Stimulated activated naive CD8-positive, alpha-beta T cell treated with anti-CD3 and anti-CD28 coated beads, Interleukin-15, amount 100 ng/mL, for 72 hours (primary cell): ENCODE measurements at places on chromosomes 5 and 9.

- DNase-seq: no peak
Observed at GRCh38 chr5:120152472-120152871, 311.6 kb upstream of the PRR16 start.

DNA sequence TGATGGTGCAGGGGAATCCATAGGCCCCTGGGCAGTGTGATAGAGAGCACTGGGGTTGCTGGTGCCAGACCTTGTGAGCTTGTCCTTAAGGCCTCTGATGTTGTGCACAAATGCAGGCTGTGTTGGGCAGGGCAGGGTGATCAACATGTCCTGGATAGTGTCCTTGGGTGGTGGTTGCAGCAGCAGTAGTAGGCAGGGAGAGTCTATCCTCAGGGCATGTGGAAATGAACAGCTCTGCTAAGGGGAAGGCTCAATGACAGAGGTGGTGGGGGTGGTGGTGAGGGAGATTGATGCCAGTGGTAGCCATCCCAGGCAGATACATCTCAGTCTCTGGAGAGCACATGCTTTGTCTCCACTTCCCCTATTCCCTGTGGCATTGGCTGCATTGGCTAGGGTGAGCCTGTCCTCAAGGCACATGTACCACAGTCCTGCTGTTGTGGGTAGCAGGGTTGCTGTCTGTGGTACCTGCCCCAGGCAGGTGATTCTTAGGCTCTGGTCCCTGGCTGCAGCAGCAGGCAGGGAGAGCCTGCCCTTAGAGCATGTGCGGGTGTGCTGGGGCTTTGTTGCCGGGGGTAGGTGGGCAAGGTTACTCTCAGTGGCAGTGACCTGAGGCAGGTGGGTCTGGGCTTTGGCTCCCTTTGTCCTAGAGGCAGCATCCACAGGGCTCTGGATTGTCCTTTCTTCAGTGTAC lies 111.1 kb downstream of the WDR70 start:
- DNase-seq: no peak

DNA sequence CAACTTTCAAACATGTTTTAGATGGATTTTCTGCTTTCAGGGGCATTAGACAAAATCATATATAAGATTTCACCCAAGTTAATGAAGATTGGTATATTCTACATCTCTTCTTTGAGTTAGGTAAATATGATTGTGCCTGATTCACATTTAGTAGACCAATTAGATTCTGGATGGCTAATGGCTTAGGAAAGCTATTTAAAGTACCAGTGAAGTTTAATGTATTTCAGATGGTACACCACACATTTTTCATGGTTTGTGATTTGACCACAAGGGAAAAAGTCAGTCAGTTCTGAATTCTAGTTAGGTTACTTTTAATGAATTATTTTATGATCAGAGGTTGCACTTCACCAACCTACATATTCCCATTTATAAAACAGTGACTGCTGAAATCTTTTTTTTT lies 409.7 kb downstream of the ADGRV1 start:
- DNase-seq: no peak

GRCh38 chr5:120415985-120416384 lies 48.1 kb upstream of the PRR16 start:
- no peak for DNase-seq

- DNase-seq: no peak
Observed at GRCh38 chr9:106869028-106869427, 6.1 kb downstream of the ZNF462 start.

- DNase-seq: no peak
Observed at GRCh38 chr5:10530601-10531320, 33.1 kb upstream of the ANKRD33B start.
